Breast epithelium (tissue), 4 donors: ENCODE measurements at places on chromosomes 16 and 17. TPM values are rescaled to one million over a fixed set of nuclear protein-coding genes. Genes with fewer than 3 reads are reported as not detected.
A peak's percentile ranks its signal among the peaks of the same experiment; 100 is the strongest.

DNA sequence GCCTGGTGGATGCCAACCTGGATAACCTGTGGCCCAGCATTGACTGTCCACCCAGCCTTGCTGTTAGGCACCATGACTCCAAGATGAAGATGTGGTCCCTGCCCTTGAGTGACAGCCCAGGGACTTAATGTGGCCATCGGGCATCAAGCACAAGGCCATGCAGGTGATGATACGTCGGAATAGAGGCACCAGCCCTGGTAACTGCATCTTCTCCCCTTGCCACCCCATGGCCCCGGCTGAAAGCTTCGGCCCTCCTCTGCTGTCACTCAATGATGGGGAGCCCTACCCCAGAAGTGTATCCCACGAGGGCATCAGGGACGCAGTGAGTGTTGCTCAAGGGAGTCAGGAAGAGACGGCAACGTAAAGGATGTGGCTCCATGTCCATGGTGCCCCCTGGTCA is 2.0 kb downstream of the NT5C start:
- no peak overlapping the region for H3K27ac ChIP-seq
- H3K4me3 ChIP-seq = no peak overlapping the region
- H3K36me3 ChIP-seq = no peaks in the 10 kb centered on the region
- no peaks in the 10 kb centered on the region for H3K27me3 ChIP-seq
- DNase-seq = no peak

GRCh38 chr17:61015966-61016365 is 338.3 kb downstream of the BCAS3 start:
- no peaks in the 10 kb centered on the region for H3K36me3 ChIP-seq
- no peak for DNase-seq
- no peak overlapping the region for H3K4me3 ChIP-seq

GRCh38 chr17:79668344-79669250 is 57.7 kb upstream of the RBFOX3 start:
- H3K27ac ChIP-seq = no peak overlapping the region
- H3K36me3 ChIP-seq = no peaks in the 10 kb centered on the region
- peak; percentile 43 for DNase-seq
- no peaks in the 10 kb centered on the region for H3K4me1 ChIP-seq
- no peaks in the 10 kb centered on the region for H3K27me3 ChIP-seq

DNA sequence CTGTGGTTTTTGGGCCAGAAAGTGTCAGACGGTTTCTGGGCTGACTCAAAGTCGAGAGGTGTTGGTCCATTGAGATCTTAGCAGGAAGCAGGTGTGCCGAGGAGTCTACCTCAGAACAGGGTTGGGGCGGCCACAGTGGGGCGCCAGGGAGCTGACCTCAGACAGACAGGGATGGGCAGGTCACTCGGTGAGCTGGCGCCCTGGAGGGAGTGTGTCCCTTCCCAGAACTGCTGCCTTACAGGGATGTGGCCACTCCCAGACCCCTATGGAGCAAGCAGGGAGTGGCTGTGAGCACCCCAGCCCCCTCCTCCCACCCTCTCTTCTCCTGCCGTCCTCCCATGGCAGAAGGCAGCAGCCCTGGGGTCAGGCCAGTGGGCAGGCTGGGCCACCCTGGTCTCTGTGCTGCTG is 14.0 kb upstream of the DPEP1 start:
- peaks cover 3% of the 10 kb centered on the region for H3K4me1 ChIP-seq
- H3K36me3 ChIP-seq = no peaks in the 10 kb centered on the region

- H3K27me3 ChIP-seq = no peaks in the 10 kb centered on the region
- H3K27ac ChIP-seq = no peak overlapping the region
- no peaks in the 10 kb centered on the region for H3K4me1 ChIP-seq
Observed at GRCh38 chr17:42809250-42809649, 10.6 kb downstream of the CNTD1 start.

DNA sequence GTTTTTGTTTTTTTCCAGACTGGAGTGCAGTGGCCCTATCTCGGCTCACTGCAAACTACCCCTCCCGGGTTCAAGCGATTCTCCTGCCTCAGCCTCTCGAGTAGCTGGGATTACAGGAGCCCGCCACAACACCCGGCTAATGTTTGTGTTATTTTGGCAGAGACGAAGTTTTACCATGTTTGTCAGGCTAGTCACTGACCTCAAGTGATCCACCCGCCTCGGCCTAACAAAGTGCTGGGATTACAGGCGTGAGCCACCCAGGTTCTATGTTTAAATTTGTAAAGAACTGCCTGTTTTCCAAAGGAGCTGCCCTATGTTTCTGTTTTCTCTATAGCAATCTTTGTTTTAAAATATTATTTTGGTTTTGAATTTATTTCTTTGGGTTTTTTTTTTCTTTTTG is 13.8 kb upstream of the C16orf87 start:
- H3K36me3 ChIP-seq = no peaks in the 10 kb centered on the region
- DNase-seq = no peak
- no peak overlapping the region for H3K27ac ChIP-seq
- peaks cover 9% of the 10 kb centered on the region for H3K27me3 ChIP-seq

DNA sequence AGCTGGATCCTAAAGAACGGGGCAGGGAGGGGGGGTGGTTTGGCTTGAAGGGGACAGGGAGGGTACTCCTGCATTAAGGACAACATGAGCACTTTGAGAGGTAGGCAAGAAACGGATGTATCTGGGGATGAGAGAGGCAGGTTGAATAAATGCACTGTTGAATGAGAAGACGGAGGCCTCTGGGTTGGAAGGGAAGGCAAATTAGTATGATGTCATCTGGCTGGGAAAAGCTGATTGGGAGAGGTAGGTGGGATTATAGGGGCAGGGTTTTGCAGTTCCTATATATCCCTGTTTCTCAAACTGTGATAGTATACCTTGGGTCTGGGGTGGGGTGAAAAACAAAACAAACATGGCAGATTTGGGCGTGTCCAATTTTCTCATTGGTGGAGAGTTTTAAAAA is 44.3 kb downstream of the PRKAR1A start:
- H3K4me3 ChIP-seq = no peak overlapping the region
- no peaks in the 10 kb centered on the region for H3K36me3 ChIP-seq
- H3K27me3 ChIP-seq = no peaks in the 10 kb centered on the region
- no peak overlapping the region for H3K27ac ChIP-seq

- DNase-seq = no peak
- no peaks in the 10 kb centered on the region for H3K27me3 ChIP-seq
- no peaks in the 10 kb centered on the region for H3K4me1 ChIP-seq
- peaks cover 6% of the 10 kb centered on the region for H3K36me3 ChIP-seq
Observed at GRCh38 chr16:10765772-10766171, 22.1 kb downstream of the NUBP1 start.

GRCh38 chr17:47621293-47622179 is 28.2 kb upstream of the KPNB1 start:
- H3K27me3 ChIP-seq = no peaks in the 10 kb centered on the region
- H3K4me3 ChIP-seq = no peak overlapping the region
- no peaks in the 10 kb centered on the region for H3K4me1 ChIP-seq
- no peaks in the 10 kb centered on the region for H3K36me3 ChIP-seq
- peak overlapping the region; percentile 26 for H3K27ac ChIP-seq
- DNase-seq = peak; percentile 27

DNA sequence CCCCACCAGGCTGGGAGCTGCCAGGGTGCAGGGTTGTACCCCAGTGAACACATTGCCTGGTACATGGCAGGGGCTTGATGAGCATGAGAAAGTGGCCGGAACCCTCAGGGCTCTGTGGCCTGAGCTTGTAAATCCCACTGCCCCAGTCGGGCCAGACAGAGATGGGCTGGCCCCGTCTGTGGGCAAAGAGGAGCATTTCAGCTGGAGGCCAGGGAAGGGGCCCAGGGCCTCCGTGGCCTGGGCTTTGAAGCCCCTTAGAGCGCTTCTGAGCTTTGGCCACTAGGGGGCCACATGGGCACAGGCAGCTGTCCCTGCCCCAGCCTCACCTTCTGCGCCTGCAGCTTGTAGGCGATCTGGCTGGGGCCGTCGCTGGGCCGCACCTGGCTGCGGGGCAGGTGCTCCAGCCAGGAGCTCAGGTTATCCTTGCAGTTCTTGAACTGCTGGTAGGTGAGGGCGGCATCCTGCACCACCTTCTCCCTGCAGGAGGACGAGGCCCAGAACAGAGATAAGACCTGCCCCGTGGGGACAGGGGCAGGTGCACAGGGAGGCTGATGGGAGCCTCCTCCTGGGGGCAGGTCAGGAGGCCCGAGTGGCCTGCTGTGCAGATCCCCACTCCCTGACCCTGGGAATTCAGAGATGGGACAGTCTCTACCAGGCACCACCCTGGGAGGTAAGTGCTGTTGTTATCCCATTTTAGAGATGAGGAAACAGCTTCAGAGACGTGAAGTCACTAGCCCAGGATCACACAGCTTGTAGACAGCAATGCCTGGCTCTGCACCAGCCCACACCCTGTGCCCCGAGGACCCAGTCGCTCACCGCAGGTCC is 12.8 kb downstream of the EVPL start:
- H3K4me3 ChIP-seq = no peak overlapping the region
- no peaks in the 10 kb centered on the region for H3K36me3 ChIP-seq
- no peaks in the 10 kb centered on the region for H3K4me1 ChIP-seq
- H3K27ac ChIP-seq = no peak overlapping the region

DNA sequence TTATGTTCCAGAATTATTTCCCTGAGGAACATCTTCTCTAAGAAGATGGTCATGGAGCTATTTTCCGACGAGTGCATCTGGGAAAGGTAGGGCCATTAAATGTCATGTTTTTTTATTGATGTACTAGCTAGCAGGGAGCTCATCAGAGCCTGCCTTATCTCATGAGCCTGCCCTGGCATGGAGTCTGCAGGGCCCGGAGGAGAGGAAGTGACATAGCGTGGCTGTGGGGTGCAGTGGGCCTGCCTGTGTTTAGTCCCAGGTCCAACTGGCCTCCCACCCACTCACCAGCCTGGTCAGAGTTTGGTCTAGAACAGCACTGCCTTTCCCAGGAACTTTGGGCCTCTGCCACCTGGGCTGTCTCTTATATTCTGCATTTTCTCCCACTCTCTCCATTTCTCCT is 389.8 kb downstream of the SNX29 start:
- no peak for DNase-seq
- H3K36me3 ChIP-seq = no peaks in the 10 kb centered on the region
- no peak overlapping the region for H3K4me3 ChIP-seq
- H3K4me1 ChIP-seq = no peaks in the 10 kb centered on the region
- no peak overlapping the region for H3K27ac ChIP-seq

GRCh38 chr16:15907863-15908478 is 19.6 kb upstream of the CEP20 start:
- H3K4me3 ChIP-seq = no peak overlapping the region
- no peaks in the 10 kb centered on the region for H3K27me3 ChIP-seq
- no peak for DNase-seq
- no peaks in the 10 kb centered on the region for H3K36me3 ChIP-seq
- H3K27ac ChIP-seq = no peak overlapping the region
- H3K4me1 ChIP-seq = no peaks in the 10 kb centered on the region

DNA sequence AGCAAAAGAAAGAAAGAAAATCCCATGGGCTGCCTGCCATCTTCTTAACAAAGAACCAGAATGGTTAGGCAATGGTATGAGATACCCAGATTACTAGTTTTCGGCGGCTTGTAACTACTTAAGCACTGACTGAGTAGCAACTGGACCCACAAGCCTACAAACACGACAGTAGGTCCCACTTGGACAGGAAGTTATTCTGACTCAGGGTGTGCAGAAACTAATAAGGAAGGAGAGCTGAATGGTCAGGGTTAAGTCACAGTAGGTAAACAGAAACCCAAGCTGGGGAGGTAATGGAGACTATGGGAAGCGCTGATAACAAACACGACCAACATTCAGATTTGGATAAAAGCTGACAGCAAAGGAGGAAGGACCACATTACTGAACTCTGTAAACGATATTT is 10.4 kb upstream of the HLF start:
- no peak overlapping the region for H3K27ac ChIP-seq
- no peaks in the 10 kb centered on the region for H3K36me3 ChIP-seq
- no peak for DNase-seq

DNA sequence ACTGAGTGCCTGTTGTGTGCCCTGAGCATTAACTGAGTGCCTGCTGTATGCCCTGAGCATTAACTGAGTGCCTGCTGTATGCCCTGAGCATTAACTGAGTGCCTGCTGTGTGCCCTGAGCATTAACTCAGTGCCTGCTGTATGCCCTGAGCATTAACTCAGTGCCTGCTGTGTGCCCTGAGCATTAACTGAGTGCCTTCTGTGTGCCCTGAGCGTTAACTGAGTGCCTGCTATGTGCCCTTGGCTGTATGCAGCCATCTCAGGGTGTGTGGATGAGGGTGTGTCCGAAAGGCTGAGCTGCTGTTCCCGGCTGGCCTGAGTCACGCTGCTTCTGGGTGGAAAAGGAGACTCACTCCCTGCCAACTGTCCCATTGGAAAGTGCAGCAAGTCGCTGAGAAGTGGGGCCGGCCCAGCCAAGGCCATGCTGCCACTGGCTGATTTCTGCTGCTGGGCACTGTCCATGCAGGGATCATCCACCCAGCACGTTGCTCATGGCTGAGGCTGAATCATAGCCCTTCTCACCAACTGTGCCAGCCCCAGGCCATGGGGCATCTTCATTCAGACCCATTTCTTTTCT is 113.8 kb downstream of the OR1D5 start:
- no peak overlapping the region for H3K27ac ChIP-seq
- no peaks in the 10 kb centered on the region for H3K27me3 ChIP-seq
- H3K4me1 ChIP-seq = no peaks in the 10 kb centered on the region
- no peak overlapping the region for H3K4me3 ChIP-seq
- DNase-seq = peak; percentile 48

- no peaks in the 10 kb centered on the region for H3K4me1 ChIP-seq
- H3K27me3 ChIP-seq = no peaks in the 10 kb centered on the region
- peak overlapping the region; percentile 39 for H3K27ac ChIP-seq
- peak; percentile 85 for DNase-seq
- no peaks in the 10 kb centered on the region for H3K36me3 ChIP-seq
Observed at GRCh38 chr17:794876-795275, 12.7 kb downstream of the MRM3 start.

DNA sequence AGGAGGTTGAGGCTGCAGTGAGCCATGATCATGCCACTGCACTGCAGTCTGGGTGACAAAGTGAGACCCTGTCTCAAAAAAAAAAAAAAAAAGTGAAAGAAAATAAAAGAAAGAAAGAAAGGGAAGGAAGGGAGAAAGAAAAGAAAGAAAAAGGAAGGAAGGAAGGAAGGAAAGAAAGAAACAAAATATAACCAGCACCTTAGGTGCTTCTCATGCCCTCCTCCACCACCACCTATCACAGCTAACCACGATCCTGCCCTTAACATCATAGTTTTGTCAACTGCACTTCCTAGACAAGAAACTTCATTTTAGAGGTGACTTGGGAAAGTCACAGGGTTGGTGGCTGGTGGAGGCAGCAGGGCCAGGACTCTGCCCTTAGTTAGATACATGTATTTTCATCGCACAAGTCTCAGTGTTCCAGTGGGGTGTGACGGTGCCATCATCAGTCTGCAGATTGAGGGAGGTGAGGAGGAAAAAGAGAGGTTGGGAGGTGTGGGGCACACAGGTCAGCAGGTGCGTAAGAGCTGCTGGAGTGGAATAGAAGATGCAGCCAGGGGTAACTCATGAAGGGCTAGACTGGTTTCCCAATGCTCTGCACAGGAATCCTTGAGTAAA is 10.0 kb downstream of the SUPT4H1 start:
- H3K4me1 ChIP-seq = no peaks in the 10 kb centered on the region
- no peaks in the 10 kb centered on the region for H3K27me3 ChIP-seq
- no peak overlapping the region for H3K27ac ChIP-seq
- DNase-seq = no peak

The TEKT1 gene
- total RNA-seq = not detected

The PRSS36 gene
- 0.98 TPM for total RNA-seq

The TP53TG3F gene
- not detected for total RNA-seq

The CES2 gene
- 33.1 TPM for total RNA-seq

The RNF166 gene
- 21.9 TPM for total RNA-seq

The CCL8 gene
- 2.6 TPM for total RNA-seq

The CLEC18A gene
- 1.3 TPM for total RNA-seq

The EPOP gene
- 2.0 TPM for total RNA-seq

The SLC52A1 gene
- 0.29 TPM for total RNA-seq

The FBXO39 gene
- 1.3 TPM for total RNA-seq

The SLC25A10 gene
- total RNA-seq = 28.0 TPM

The KRT16 gene
- 2.6 TPM for total RNA-seq
